Left ventricle myocardium superior (tissue), 1 donor: ENCODE measurements at places on chromosomes 6 and 20. TPM values are rescaled to one million over a fixed set of nuclear protein-coding genes. Genes with fewer than 3 reads are reported as not detected.
A peak's percentile ranks its signal among the peaks of the same experiment; 100 is the strongest.

AGER gene
- total RNA-seq: 3.0 TPM

TSHZ2 gene
- 5.2 TPM for total RNA-seq

LPA gene
- not detected for total RNA-seq

ULBP3 gene
- total RNA-seq: 1.1 TPM

- no peak for DNase-seq
These were observed 89.8 kb downstream of the ATRN start for GRCh38 chr20:3560578-3560977.

DNA sequence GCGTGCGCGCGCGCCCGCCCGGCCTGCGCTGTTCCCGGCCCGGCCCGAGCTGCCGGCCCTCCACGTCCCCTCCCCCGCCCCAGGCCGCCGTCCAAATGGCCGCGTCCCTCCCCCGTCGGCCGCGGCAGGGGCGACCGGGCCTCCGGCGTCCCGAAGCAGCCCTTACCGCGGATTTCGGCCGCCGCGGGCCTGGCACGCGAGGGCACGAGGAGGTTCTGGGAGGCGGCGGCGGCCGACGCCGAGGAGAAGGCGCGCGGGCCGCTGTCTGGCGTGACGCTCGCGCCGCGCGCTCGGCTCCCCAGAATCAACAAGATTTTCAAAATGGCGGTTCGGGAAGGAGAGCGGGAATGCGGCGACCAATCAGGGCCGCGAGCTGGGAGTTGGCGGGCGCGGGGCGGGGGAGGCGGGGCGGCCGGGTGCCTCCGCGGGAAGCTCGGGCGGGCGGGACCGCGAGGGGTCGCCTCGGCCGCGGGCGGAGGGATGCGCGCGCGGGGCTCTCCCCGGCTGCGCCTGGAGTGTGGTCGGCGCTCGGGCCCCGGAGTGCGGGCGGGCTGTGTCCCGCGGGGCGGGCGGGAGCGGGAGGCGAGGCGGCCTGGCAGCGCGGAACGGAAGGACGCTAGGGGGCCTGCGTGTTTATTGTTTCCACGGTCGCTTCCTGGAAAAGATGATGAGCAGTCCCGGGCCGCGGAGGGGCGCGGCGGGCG, at the start of gene DEK:
Gene DEK (minus strand): TSS at position 312 of the 704 bp plus-strand sequence. CDS start 543 bp downstream, outside the sequence.
- DNase-seq: peak; percentile 91

- no peak for DNase-seq
These were observed 331.8 kb downstream of the CDKAL1 start for GRCh38 chr6:20866036-20866435.

GRCh38 chr20:53296451-53297153, 297.0 kb downstream of the ZNF217 start:
- no peak for DNase-seq

- DNase-seq: no peak
These were observed 253.4 kb downstream of the PREX1 start for GRCh38 chr20:48574383-48574782.

- no peak for DNase-seq
These were observed 208.4 kb upstream of the MARCKS start for GRCh38 chr6:113648698-113649097.

DNA sequence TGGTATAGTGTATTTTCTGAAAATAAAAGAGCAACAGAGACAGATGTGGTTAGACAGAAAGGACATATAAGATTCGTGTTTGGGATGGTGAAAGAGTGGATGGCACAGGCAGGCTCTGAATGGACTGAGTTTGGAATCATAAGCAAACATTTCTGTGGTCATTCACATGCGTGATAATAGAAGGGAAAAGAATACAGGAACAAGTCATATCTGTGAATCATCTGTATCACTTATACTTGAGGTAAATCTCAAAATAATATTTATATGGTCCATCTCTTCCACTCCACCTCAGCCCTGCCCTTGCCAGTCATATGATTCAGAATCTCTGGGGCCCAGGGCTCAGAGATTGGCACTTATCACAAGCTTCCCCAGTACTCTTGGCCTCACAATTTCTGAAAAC, 535.1 kb downstream of the BCKDHB start:
- no peak for DNase-seq

DNA sequence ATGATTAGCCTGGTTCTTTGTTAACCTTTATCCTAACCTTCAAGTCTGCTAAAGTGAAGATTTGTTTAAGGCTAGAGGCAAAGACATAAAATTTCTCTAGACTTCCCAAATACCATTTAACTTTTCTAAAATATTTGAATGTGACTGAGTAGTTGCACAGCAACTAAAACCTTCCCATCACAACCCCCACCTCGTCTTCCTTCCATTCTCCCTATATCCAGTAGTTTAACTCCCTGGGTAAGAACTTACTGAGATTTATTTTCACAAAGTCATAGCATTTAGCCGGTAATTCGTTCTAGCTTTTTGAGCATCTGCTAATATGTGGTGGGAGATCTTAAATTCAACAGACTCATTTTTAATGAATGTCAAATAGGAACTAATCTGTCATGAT, 87.9 kb upstream of the AKIRIN2 start:
- no peak for DNase-seq

- no peak for DNase-seq
These were observed 71.8 kb upstream of the SIRPA start for GRCh38 chr20:1823450-1823844.

DNA sequence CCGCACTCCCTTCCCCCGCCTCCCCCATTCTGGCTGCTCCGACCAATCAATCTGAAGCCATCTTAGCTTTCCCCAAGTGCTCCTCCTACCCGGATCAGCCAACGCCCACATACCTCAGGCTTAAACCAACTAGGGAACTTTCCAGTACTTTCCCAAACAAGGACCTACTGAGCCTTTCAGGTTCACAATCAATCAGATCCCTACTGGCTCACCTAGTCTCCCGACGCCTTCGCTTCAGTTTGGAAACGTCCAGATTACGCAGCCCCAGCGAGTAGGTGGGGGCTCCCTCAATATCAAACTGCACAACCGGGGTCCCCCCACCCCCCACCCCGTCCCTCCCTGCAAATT, 432 bp downstream of the HSPA1L start:
- peak; percentile 94 for DNase-seq

- DNase-seq: peak; percentile 71
These were observed 144.6 kb downstream of the SOBP start for GRCh38 chr6:107634324-107635056.
